GM12891 (cell line): ENCODE measurements at places on chromosomes 12 and 14.

DNA sequence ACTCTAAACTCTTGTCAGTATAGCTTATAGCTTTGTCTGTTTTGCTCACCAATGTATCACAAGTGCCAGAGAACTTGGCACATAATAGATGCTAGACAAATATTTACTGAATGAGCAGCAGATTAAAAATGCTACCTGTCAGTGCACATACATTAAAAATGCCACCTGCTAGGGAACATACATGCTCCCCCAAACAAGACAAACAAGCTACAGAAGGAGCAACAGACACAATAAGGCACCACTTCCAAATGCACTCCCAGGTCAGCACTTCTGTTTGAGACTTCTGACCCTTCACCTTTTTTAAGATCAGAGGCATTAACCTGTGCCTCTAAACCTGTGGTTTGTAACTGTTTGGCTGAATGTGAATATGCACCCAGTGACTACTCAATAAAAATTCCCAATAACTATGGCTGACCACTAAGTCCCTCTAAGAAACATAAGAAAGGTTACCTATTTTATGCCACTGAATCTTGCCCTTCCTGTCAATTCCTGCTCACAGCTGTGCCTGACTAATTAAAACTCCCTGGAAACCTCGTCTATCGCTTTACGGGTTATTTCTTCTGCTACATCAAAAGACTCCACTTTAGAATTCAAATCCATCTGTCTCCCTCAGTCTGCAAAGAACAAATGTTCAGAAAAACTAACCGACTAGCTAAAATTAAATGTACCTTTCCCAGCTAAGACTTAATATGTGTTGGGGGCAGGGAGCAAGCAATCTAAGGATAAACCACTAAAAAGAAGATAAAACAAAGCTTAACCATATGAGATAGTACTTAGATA, 41.0 kb downstream of the HECTD4 start:
- no peak for DNase-seq

DNA sequence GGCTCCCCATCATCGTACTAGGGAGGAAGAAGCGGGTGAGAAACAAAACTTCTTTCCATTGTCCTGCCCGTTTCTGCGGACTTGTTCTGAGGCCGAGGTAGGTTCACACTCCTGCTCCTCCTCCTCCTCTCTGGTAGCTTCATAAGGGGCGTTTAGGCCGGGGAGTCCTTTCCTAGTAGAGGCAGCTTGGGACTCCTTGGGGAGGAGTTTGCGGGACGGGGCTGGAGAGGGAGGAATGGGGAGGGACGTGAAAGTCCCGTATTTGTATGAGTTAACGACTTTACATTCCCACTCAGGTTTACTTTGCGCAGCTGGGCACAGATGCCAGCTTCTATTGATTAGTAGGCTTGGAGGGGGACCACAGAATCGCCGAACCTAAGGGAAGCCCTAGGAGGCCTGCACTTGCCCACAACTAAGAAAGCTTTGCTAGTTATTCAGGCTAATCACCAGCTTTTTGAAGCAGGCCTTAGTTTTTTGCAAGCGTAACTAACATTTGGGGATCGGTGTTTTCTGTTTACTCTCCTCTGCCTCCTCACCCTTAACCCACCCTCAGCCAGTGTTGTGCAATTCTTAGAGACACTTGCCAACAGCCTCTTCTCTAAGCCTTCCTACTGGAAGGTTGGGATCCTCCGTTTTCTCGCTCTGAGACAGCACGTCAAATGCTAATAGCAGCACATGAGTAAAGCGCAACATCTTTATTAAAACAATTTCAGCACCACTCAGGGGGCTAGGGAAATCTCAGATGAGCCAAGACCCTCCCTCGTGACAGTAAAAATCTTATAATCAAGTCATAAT, 499 bp downstream of the RNASE4 start:
- DNase-seq = no peak

- DNase-seq = no peak
Observed at GRCh38 chr14:96197969-96198368, 6.7 kb upstream of the BDKRB2 start.

DNA sequence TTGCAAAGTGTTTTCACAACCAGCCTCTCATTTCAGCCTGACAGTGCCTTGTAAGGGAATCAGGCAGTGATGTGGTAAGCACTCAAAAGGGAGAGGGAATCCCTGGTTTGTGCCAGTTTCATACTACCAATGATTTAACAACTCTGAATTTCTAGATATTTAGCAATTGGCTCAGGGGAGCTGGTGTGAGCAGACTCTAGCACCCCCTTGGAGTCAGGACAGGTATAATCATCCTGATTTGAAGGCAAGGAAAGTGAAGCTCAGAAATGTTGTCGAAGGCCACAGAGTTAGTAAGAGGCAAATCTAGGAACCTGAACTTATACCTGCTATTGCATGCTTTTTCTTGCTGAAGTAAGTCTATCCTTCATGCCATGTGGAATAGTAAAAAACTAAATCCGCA, 63.1 kb upstream of the DACT1 start:
- DNase-seq = no peak

DNA sequence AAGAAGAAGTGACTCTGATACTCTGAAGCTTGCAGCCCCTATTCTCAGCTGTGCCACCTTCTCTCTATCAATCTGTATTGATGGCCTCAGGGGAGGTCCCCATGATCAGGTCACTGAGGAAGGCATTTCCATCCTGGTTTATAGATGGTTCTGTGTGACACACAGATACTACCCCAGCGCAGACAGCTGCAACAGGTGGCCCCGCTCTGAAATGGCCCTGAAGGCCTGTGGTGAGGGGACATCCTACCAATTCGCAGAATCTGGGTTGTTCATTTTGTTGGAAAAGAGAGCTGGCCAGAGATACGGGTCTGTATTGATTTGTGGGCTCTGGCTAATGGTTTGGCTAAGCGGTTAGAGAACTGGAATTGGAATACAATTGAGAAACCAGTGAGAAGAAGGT, 21.7 kb downstream of the DLK1 start:
- DNase-seq = no peak

DNA sequence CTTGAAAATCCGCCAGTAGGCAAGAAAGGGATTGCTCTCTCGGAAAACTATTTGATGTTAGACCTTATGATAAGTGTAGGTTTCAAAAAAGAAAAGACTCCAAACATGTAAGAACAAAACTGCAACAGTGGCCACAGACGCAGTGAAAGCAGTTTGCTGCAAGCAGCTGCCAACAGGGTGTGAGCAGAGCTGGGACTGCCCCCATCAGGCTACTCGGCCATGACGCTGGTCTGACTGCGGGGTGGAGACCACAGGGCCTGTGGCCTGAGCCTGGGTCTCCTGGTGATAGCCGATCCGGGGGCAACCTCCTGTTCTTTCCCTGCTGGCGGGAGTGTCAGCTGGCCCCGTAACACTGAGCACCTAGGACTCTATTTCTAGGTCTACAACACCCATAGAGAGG, 63.2 kb downstream of the AMN start:
- peak; percentile 69 for DNase-seq

- no peak for DNase-seq
Observed at GRCh38 chr14:34781242-34781641, 66.8 kb upstream of the CFL2 start.

DNA sequence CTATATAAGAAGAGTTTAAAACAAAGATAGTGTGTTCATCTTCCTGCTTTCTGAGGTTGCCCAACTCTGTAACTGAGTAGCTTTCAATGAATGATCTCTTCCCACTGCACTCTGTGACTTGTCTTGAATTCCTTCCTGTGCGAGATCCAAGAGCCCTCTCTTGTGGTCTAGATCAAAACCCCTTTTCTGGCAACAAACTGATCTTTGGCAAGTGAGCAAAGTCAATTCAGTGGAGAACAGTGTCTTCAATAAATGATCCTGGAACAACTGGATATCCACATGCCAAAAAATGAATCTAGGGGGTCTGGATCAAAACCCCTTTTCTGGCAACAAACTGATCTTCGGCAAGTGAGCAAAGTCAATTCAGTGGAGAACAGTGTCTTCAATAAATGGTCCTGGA, 8.5 kb downstream of the CFAP54 start:
- no peak for DNase-seq

DNA sequence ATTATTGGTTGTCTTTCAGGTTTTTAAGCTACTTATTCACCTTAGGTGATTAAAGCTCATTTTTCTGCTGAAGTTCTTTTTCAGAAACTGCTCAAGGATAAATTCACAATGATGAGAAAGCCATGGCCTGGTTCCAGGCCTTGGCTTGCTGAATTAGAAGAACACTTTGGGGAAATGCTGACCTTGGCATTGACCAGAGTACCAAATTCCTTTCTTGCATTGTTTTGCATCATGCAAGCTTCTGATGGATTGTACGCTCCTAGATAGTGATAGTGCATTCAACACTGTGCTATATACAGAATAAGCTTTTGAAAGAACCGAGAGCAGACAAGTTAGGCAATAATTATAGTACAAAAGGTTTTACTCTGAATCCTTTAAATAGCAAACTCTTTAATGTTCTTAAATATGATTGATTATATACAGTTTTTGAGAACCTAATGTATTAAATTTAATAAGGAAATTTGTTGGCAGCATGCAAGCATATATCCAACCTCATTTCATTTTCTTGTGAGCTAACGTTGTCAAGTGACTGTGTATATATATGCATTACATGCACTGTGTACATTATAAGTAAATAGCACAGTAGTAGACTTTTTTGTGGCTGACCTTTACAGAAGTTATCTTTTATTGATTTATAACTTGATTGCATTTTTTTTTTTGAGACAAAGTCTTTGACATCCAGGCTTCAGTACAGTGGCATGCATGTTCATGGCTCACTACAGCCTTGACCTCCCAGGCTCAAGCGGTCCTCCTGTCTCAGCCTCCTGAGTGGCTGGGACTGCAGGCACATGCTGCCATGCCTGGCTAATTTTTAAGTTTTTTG, 99.2 kb downstream of the DIP2B start:
- DNase-seq = no peak

DNA sequence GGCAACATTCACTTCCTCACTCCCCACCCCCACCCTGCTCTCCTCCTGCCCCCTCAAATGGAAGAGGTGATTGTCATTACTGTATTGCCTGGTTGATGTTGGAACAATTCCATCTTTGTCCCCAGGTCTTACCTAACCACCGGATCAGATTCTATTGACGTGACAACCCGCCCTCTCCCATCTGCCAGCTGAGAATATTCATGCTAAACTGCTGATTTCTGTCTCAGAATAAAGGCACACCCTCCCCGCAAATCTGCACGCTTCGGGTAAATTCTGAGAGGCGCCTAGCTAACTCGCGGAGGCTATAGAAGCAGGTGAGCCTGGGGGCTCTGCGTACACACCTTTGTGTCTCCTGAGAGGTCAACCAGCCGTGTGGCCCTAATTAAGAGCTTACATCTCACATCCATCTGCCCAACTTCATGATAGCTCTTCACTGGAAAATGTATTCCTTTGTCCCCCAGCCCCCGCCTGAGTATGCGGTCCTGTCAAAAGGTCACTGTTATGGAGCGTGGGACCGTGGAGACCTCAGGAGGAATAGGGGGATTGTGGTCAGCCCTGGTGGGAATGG, 1054.3 kb downstream of the VRK1 start:
- DNase-seq = no peak

DNA sequence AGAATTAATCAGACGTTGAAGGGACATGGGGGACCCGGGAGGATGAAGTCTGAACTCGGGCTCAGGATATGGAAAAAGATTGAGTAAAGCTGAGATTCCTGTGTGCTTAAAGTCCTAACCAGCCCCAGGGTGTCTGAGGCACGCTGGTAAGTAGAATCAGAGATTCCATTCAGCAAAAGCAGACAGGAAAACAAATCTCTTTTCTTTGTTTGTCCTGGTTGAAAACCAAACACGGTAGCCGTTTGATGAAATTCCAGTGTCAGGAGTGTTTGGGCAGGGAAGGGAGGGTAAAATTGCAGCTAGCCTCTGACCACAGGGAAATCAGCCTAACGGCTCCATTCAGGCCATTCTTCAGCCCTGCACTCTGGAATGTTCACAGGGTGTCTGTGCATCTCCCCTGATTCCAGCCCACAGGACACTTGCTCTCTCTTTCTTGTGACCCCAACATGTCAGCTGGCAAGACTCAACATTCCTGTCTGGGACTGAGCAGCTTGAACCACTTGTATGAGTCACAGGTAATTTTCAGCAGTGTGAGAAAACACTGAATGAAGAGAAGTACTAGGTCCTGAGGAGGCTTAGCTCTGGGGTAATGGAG, 31.0 kb downstream of the NINJ2 start:
- DNase-seq = no peak

GRCh38 chr14:90815822-90816662, at the start of gene TTC7B:
TTC7B (minus strand) TSS chr14:90816430; CDS start chr14:90816295, 135 bp downstream.
- peak; percentile 80 for DNase-seq

DNA sequence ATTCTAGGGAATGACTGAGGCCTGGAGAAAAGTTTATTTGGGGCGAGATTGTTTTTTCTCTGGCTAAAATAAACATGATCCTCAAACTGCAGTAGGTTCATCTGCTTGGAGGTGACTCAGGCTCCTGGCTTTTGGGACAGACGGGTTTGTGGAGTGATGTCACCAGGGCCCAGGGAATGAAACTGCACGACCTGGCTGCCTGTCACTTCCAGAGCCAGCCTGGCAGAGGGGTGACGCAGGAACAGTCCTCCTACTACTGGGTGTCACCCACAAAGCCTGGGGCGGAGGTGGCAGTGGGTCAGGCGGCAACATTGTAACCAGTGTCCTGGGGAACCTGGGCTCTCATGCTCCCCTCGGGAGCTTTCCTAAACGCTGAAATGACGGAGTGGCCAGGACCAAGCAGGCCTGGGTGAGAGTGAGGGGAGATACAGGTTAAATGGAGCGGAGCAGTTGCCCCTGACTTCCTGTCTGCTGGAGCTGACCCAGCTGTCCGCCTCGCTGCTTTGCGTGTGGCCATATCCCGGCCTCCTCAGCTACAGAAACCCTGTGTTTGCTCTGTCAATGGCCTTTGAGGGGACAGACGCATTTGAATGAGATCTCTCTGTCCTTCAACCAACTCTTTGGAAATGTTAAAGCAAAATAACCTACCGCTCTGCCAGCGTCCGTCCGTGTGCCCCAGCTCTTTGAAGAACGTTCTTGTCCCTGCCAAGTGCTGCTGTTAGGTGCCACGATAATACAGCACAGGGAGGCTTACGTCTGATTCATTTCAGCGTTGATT, 6.5 kb downstream of the HIP1R start:
- DNase-seq = no peak

GRCh38 chr12:98612696-98613334, 19.3 kb downstream of the SLC25A3 start:
- no peak for DNase-seq

DNA sequence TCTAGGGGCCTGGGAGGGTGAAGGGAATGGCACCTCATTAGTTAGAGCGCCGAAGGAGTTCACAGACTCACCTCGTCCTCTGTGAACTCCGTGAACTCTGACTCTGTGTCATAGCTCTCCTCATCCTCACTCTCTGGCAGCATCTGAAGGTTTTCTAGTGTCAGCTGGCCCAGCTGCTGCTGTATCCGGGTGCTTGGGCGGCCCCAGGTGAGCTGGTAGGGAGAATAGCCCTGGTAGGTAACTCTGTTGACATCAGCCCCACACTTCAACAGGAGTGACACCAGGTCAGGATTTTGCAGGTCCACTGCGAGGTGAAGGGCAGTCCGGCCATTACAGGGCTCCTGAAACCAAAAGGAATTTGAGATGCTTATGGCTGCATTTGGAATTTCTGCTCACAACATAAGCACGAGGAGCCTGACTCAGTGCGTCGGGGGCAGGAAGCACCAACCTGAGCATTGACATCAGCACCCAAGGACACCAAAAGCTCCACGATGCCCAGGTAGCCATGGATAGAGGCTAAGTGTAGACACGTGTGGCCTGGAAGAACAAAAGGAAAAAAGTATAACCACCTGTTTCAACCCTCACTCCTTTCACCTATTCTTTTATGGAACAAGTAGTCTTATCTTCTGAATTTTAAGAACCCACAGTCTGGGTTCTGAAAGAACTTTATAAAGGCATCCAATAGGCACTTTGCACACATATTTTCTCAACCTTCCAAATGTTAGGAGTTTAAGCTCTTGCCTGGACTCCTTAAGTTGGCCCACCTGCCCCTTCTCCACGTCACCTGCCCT, 2.0 kb downstream of the NFKBIA start:
- DNase-seq = no peak
